ENCODE measurements at places on chromosomes 3 and 15.
A peak's percentile ranks its signal among the peaks of the same experiment; 100 is the strongest.

- no peak for DNase-seq
These were observed 19.6 kb upstream of the MOBP start for GRCh38 chr3:39447637-39448483.

GRCh38 chr15:48845123-48845522 is 32.8 kb upstream of the EID1 start:
- DNase-seq, result no peak

DNA sequence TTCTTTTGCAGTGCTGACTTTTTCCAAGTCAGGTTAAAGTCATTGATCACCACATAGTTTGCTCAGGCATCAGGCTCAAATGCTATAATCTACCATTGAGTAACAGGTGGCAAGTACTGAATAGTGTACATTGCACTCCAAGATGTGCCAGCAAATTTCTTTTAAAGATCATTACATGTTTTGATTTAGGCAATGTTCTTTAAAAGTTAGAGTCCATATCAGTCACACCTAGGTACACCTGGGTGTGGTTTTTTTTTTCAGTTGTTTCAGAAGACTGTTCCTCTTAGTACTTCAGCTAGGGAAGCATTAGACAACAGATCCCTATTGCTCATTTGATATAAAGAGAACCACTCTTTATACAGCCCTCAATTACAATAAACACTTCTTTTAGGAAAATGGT is 10.6 kb upstream of the SLC4A7 start:
- DNase-seq, result no peak

GRCh38 chr3:186663361-186664118 is 2.3 kb upstream of the HRG start:
- no peak for DNase-seq

- DNase-seq, result no peak
These were observed 16.9 kb downstream of the MME start for GRCh38 chr3:155097009-155097349.

DNA sequence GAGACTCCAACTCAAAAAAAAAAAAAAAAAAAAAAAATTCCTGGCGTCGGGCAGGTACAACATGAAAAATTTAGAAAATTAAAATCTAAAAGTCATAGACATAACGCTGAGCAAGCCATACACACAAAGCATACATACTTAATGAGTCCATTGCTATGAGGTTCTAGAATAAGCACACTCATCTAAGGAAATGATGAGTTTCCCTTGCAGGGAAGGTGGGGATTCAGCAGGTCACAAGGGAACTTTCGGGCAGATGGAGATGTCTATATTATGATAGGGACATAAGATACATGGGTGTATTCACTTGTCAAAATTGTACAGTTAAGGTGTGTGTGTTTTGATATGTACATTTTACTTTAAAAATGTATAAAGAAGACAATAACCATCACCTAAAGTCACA is 120.2 kb upstream of the LIPC start:
- DNase-seq, result no peak

- no peak for DNase-seq
These were observed 91.9 kb downstream of the MEGF11 start for GRCh38 chr15:66161575-66162118.

- DNase-seq, result no peak
These were observed 93.1 kb upstream of the SAMMSON start for GRCh38 chr3:69906351-69906966.

GRCh38 chr3:124829819-124830554 is 57.2 kb downstream of the ITGB5 start:
- DNase-seq, result no peak

DNA sequence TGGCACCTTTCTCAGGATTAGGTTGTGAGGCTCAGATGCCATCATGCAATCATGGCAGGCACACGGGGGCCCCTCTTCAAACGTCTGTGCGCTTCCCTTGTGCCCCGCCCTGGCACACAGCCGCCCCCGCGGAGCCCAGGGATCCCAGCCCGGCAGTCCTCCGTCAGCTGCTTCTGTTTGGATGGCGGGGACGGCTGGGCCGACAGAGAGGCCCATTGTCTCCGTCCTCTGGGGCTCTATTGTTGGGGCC is 849 bp upstream of the HDAC11 start:
- DNase-seq, result no peak

GRCh38 chr3:194134757-194135515 is 1.0 kb upstream of the HES1 start:
- peak; percentile 98 for DNase-seq

DNA sequence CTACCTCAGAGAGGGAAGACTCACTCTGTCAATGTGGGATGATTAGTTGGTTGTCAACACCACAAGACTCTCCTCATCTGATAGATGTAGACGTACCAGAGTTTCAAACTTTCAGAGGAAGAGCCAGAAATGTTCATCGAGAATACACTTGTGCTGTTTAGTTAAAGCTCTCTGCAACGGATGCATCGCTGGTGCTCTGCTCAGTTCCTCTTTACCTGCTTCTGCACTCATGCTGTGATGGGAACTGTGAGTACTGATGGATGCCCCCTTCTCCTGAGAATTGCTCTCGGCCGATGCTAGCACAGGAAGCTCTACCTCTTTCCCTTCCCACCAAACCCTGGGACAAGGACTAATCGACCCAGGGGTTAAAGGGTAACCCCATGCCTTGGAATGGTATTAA is 51.8 kb upstream of the CCDC54 start:
- DNase-seq, result no peak

DNA sequence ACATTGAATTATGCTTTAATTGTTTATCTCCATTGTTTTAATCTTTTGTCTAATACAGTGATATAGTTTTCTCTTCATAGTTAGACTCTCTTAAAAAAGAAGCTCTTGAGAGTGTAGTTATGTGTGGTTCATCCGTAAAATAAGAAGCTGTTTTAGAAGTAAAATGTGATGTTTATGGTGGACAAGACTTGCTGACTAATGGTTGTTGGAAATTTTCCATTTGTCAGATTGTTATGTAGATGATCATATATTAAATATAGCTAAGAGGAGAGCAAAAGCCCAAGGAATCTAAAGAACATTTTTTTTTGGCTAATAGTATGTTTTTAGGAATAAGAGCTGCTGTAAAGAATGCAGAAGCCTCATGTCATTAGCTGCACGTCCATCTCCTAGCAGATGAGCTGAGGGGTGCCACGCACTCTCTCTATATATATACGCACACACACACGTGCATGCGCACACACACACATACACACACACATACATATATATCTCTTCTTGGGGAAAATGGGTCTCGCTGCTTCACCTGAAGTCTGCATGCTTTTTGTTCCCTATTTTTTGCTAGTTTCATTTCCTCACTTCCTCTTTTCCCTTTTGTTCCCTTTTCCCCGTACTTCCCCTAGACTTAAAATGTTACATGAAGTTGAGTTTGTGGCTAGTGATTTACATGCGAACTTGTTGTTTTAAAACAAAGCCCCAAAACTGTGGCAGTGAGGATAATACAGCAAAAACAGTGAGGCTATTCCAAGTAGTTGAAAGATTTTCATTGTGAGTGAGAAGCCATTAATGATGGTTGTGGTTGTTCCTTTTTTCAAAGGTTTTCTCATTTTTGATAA is 107.8 kb downstream of the MBNL1 start:
- DNase-seq, result no peak

- DNase-seq, result no peak
These were observed 59.8 kb upstream of the HEG1 start for GRCh38 chr3:125115640-125116039.

DNA sequence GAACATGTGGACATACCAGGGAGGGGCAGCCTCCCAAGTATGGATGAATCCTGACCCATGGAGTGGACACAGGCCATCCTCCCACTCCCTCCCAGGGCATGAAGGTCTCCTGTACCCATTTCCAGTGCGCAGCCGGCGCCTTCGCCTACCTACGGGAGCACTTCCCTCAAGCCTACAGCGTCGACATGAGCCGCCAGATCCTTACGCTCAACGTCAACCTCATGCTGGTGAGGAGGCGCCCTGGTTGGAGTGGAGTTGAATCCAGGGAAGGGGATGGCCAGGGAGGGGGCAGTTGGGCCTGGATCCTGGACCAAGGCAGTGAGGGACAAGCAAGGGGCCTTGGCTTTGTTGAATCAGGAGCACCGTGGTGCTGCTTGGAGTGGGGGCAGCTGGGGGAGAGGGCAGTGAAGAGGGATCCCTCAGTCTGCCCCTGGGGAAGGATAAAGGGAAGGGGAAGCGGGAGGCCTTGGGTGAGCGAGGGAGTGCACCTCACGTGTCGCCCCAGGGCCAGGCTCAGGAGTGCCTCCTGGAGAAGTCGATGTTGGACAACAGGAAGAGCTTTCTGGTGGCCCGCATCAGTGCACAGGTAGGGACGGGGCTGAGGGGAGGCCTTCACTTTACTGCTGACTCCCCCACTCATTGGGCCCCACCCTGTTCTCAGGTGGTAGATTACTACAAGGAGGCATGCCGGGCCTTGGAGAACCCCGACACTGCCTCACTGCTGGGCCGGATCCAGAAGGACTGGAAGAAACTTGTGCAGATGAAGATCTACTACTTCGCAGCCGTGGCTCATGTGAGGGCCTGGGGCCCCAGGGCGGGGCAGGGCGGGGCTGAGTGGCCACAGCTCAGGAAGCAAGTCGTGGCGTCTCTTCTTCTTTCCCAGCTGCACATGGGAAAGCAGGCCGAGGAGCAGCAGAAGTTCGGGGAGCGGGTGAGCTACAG is 25.3 kb downstream of the PTPN23 start:
- DNase-seq, result no peak

- DNase-seq, result no peak
These were observed 90.4 kb upstream of the PHLDB2 start for GRCh38 chr3:111768571-111769100.

- peak; percentile 80 for DNase-seq
These were observed 643.8 kb downstream of the SQOR start for GRCh38 chr15:46278486-46279090.

- DNase-seq, result no peak
These were observed 105.9 kb downstream of the DNAJB8 start for GRCh38 chr3:128360705-128361271.

DNA sequence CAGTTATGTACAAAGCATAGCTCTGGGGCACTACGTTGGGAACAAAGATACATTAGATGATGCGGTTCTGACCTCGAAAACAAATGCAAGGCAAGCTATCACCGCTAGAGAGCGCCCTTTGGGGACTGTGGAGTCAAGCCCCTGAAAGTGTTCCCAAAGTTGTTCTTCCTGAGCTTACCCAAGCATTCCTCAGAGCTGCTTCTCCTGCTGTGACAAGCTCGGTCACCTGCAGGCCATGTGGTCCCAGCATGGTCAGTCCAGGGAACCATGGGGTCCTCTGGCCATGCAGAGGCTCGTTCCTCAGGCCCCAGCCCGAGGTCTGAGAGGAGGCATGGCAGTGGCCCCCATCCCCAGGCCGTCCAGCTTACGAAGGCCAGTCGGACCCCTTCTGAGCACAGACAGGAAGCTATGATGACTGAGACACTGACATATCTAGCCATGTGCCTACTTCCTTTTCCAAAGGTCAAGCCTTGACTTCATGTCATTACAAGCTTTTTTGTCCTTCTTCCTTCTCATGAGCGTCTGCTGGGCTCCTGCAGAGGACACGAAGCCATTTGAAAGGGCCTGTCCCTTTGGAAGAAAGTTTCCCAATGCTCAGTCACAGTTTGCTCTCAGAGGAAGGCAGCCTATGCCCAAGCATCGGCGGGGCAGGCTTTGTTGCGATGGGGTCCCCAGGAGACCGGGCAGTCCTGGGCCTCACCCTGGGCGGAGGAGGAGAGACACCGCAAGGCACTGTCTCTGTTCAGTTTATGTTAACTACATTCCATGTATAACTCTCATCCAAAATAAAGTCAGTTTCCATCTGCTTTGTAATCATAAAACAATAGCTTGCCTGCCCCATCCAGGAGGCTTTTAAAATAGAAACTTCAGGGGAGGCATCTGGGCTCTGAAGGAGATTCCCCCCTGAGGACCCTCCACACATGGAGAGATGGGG is 79.3 kb downstream of the ATP10A start:
- no peak for DNase-seq

DNA sequence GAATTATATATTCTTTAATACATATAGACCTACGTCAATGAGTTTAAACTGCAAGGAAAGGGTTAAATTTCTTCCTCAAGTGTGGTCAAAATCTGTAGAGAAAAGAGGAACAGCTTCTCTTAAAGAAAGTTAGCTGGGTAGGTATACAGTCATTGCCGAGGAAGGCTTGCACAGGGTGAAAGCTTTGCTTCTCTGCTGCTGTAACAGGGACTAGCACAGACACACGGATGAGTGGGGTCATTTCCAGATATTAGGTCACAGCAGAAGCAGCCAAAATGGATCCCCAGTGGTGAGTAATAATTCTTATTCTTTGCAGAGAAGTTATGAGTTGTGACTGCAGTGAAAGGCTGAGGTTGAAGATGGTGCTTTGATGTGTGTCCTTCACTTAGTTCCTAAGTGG is at the start of gene CD86:
Gene CD86, plus strand, starts transcription at position 148 of the 400 bp plus-strand sequence. Its CDS starts 128 bp downstream, at position 276.
- no peak for DNase-seq

DNA sequence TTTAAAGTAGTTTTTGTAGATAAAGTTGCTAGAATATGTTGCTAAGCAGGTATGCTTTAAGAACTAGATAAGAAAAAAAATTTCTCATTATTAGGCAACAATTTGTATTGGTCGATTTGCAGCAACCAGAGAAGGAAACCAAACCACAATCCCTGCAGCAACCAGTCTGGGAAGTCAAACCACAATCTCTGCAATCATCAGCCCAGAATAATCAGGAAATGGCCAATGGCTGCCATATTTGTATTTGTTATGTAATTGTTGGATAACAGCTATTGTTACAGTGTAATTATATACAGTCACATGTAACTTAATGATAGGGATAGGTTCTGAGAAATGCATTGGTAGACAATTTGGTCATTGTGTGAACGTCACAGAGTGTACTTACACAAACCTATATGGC is 23.6 kb downstream of the STXBP5L start:
- DNase-seq, result no peak

DNA sequence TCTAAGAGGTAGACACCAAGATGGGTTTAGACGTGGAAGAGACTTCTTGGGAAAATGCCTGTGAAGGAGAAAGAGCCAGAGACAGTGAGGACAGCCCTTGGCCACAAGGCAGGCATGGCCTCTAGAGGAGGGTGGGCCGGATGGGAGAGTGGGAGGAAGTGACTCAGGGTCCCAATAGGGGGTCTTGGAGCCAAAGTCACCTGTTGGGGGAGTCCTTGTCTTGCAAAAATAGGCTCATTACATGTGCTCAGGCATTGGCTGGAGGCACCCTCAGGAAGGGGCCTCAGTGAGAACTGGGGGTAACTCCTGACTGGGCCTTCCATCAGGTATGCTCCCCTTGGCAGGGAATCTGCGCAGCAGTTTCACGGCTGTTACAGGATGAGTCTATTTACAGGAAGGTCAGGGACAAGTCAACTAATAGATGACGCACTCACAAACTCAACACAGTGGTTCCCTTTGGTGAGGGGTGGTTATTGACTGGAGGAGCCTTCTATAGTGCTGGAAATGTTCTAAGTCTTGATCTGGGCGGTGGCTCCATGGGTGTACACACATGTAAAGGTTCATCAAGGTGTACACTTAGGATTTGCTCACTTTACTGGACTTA is 259.6 kb downstream of the XXYLT1 start:
- no peak for DNase-seq

- DNase-seq, result no peak
These were observed 235.4 kb upstream of the RGMA start for GRCh38 chr15:93324186-93324975.

DNA sequence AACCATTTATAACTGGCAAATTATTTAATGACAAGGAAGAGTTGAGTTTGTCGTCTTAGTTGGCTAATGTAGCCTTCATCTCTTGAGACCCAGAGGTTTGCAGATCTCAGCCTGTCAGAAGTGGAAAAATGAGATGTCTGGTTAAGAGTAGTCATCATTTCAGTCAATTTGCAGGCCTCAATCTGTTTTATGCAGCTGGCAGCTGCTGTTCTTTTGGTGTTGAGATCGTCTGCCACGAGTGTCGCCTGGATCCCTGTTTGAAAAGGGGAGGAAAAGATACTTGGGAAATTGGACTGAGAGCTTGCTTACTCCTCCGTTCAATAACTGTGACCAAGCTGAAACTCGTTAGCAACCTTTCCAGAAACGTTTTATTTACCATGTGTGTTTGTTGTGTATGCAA is 2.3 kb downstream of the PHLDB2 start:
- no peak for DNase-seq

Data from DMS153 (cell line).